ENCODE measurements at places on chromosomes 5 and 9. TPM values are rescaled to one million over a fixed set of nuclear protein-coding genes. Genes with fewer than 3 reads are reported as not detected.

IRX2 gene
- 0.81 TPM for total RNA-seq

ZNF484 gene
- total RNA-seq = 14.3 TPM

TMEM174 gene
- total RNA-seq = not detected

CDH18 gene
- not detected for total RNA-seq

RBM22 gene
- 33.3 TPM for total RNA-seq

PCDHB9 gene
- total RNA-seq = 2.3 TPM

MLANA gene
- not detected for total RNA-seq

UAP1L1 gene
- total RNA-seq = 4.2 TPM

IFNA21 gene
- not detected for total RNA-seq

SLC28A3 gene
- total RNA-seq = not detected

ECM2 gene
- total RNA-seq = 8.2 TPM

PLCXD3 gene
- 0.62 TPM for total RNA-seq

IRX1 gene
- total RNA-seq = 0.39 TPM

LURAP1L gene
- total RNA-seq = 13.7 TPM

CD72 gene
- total RNA-seq = 1.0 TPM

RNF183 gene
- 0.37 TPM for total RNA-seq

STKLD1 gene
- total RNA-seq = 0.93 TPM

HTR4 gene
- total RNA-seq = not detected

SPATA31C1 gene
- not detected for total RNA-seq

GPR150 gene
- 0.31 TPM for total RNA-seq

TMC1 gene
- total RNA-seq = not detected

CCDC187 gene
- not detected for total RNA-seq

AGGF1 gene
- 18.8 TPM for total RNA-seq

MEF2C gene
- 27.6 TPM for total RNA-seq

OR1L4 gene
- total RNA-seq = not detected

RORB gene
- 0.69 TPM for total RNA-seq

Measured in gastroesophageal sphincter (tissue), 4 donors.